Pancreas (tissue), 10 donors: ENCODE measurements at places on chromosomes 3 and 15.

- no peak for DNase-seq
Observed at GRCh38 chr3:177041021-177041729, 156.1 kb downstream of the TBL1XR1 start.

DNA sequence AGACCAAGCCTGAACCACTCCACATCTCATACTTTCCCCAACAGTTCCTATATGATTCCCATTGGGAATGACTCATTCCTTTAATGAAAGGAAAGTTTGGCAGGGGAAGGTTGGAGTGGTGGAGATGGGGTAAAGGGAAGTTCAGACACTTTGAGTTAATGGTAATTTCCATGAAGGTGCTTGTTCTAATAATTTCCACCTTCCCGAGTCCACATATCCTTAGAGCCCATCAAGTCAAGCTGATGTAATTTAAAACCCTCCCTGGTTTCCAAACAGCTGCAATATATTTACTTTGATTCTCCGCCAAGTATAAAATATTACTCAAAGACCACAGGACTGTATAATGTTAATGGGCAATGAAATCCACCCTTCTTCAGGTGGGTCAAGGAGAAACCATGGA, 95.0 kb upstream of the GALNT15 start:
- no peak for DNase-seq

DNA sequence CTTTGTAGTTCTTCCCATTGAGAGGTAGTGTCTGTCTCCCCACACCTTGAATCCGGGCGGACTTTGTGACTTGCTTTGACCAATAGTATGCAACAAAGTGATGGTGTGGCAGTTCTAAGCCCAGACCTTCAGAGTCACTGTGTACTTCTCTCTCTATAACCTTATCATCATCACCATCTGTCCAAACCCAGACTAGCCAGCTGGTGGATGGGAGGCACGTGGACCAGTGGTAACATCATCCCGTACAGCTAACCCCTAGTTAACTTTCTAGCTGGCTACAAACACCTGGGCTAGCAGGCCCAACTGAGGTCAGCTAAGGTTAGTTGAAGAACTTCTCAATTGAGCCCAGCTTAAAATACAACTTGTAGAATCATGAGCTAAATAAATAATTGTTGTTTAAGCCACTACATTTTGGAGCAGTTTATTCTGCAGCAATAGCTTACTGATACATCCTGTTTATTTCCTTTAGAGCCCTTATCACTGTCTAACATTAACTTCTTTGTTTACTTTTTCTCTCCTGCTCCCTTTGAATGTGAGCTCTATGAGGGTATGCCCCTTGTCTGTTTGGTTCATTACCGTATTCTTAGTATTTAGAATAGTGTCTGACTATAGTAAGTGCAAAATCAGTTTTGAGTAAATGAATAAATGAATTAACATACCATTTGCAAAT, 11.5 kb upstream of the CCR9 start:
- DNase-seq = no peak

DNA sequence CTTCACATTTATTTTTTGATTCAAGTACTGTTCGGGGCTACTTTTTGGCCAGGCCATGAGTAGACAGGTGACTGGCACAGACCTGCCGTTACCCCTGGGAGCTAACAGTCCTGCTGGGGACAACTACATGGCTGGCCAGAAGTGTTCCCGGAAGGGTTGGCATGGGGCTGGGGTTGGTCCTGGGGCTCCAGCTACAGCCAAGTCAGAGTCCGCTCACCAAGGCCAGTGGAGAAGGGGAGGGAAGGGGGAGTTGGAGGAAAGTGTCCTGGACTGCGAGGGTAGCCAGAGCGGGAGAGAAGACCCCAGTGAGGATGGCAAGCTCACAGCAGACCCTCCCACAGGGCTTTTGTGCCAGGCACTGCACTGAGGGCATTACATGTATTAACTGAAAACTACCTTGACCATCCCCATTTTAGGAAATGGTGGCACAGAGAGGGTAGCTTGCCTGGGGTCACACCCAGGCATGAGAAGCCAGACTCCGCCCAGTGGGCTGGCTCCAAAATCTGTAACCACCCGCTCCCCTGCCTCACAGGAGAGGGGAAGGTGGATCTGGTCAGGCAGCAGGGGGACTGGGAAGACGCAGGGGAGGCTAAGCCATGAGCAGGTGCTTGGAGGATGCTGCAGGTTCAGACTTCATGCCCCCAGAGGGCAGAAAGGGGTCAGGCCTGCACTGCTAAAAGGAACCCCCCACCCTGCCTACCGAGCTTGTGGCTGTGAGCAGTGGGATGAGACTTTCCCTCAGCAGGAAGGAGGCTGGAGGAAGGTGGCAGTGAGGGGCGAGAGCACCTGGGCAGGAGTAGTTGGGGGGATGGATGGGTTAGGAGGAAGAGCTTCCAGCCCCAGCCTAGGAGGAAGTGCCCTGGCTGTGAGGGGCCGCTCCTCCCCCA, 38.3 kb upstream of the ESYT3 start:
- no peak for DNase-seq

DNA sequence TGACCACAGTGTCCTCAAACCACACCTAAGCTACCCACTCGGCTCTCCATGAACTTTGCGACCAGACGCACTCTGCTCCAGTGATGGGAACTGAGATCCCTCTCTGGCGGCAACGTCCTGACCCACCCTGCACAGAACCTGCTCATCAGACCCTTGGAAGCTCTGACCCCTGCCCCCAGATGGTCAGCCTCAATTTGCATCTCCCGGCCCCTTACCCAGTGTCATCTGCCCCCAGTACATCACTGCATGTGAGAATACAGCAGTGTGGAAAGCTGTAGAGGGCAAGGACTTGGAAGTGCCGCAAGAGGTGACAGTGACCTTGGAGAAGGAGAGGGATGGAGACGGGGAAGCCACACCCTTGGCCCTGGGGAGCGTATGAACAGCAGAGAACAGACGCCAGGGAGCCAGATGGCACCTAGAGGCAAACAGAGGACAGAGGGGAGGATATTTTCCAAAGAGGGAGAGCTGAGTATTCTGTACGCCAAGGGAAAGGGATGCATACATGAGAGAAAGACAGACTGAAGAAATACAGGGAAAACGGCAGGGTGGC, 192.0 kb downstream of the XXYLT1 start:
- peak; percentile 25 for DNase-seq

GRCh38 chr3:40382617-40382979, 4.4 kb upstream of the ENTPD3 start:
- DNase-seq = no peak

DNA sequence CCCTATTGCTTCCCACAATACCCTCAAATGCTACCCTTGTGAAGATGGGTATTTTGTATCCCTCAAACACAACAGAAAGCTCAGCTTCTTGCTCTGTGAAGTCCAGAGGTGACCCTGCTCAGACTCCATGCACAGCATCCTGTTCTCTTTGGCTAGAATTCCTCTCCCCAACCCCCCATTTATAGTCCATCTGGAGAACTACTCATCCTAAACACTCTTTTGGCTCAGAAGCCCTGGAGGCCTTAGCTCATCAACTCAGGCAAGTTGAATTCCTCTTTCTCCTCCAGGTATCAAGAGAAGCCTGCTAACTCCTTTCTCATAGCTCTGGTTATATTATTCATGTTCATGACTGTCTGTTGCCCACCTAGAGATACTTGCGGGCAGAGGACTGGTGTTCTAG, 18.3 kb upstream of the GASK1A start:
- DNase-seq = no peak

- no peak for DNase-seq
Observed at GRCh38 chr15:27495963-27496459, 525.0 kb downstream of the GABRG3 start.

DNA sequence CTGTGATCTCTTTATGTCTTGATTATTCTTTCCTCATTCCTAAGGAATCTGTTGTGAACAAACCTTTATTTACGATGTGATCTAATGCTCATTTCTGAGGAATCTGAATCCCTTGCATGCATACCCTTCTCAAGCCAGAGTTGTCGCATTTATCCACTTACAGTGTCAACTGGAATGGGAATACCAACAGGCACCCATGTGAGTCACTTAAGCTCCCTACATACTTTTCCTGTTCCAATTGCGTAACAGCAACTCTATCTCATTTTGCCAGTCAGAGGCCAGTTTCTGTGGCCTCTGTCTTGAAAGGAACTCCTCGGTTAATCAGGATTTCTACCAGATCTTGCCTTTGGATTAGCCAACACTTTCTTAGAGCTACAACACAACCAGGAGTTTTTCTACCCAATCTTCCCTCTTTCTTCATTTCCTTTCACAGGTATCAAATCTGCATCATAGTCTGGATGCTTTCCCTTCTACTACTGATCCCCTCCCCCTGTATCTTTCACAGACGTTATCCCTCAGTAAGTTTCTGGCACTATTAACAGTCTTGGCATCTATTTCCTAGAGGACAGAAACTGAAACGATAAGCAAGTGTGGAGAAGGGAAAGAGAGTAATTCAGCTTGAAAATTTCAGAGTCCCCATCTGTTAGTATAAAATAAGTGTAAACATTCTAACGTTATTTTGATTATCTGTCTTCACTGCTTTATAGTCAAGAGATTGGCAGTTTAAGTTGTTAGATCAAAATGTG, 66.8 kb upstream of the BCHE start:
- DNase-seq = no peak
